ENCODE measurements at places on chromosomes 13 and 19.

DNA sequence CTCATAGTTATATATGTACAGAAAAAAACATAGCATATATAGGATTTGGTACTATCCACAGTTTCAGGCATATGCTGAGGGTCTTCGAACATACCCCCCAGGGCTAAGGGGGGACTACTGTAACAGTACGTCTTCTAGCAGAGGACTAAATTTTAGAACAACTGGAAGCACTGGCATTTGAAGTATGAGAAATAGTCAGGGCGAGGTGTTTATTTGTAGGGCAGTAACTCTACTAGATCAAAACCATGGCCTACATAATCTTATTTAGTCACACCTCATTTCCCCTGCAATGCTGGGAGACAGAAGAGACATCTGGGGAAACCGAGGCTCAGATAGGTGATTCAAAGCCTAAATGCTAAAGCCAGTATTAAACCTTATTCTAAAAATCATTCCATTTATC is 245.6 kb downstream of the DCT start:
- DNase-seq = no peak

DNA sequence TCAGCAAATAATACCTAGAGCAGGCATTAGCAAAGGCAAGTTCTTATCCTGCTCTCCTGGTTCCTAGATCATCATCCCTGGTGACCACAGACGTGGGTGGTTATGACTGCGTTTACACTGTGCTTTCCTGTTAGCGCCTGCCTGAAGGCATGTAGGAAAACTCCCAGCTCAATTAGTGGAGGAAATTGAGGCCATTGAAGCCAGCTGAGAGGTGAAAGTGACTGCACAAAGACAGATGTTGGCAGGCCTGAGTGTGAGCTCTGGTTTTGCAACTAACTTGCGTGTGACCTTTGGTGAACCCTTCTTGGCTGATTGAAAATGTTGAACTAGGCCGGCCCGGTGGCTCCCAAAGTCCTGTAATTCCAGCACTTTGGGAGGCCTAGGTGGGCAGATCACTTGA is 17.5 kb upstream of the NWD1 start:
- DNase-seq = no peak

- no peak for DNase-seq
Measured at GRCh38 chr13:25679159-25679558, 307.4 kb downstream of the ATP8A2 start.

GRCh38 chr19:46875657-46876056 is 14.9 kb downstream of the ARHGAP35 start:
- no peak for DNase-seq

GRCh38 chr13:27011661-27012060 is 159.9 kb downstream of the USP12 start:
- no peak for DNase-seq

DNA sequence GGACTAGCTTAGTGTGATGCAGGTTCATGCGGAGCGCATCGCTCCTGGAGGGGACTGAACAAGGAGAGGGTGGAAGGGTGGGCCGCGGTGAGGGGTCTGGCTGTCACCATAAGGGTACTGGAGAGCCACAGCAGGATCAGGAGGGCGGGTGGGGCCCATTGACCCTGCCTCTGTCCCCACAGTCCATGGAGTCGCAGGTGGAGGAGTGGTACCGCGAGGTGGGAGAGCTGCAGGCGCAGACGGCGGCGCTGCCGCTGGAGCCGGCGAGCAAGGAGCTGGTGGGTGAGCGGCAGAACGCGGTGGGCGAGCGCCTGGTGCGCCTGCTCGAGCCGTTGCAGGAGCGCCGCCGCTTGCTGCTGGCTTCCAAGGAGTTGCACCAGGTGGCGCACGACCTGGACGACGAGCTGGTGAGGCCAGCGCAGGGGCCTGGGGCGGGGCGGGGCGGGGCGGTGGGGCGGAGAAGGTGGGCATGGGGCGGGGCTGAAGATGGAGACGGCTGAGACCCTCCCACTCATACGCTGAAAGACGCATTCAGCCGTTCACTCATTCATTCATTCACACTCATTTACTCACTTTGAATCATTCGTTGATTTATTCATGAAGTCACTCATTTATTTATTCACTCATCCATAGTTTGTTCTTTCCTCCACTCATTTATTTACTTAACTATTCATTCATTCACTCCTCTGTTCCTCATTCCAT is 27.5 kb upstream of the SHKBP1 start:
- DNase-seq = peak; percentile 96

DNA sequence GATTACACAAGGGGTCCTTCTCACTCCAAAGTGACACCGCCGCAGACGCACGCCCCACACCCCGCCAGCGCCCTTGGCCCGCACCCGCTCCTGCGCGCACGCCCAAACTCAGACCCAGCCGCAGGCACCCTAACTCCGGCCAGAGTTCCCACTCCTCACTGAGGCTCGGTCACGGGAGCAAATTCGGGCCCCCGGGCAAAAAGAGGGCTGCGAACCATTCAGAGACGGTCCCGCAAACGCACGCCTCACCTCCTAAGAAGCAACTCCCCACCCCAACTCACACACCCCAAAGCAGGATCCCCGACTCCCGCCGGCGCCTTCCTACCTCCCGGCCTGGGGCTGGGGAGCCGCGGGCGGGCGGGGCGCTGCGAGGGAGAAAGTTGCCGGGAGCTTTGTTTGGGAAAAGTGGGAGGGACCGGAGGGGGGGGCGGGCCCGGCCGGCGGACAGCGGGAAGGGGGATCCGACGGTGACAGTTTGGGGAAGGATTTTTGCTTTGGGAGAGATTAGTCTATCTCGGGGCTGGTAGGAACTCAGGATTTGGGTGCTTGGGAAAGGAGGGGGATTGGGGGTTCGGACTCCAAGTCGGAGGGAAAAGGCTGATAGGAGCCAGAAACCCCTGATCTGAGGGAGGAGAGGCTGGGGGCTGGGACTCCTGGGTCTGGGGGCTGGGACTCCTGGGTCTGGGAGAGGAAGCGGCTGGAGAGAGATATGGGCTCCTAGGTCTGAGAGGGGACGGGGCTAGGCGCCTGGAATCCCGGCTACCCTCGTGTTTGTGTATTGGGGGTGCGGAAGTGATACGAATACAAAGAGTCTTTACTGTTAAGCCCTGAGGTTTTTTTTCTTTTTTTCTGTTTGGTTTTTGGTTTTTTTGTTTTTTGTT is at the start of gene TEAD2:
Gene TEAD2, minus strand, starts transcription at position 369 of the 881 bp plus-strand sequence. CDS start 2,341 bp downstream, outside the sequence.
- DNase-seq = peak; percentile 40

- DNase-seq = peak; percentile 13
Measured at GRCh38 chr13:42398533-42398932, 126.6 kb downstream of the AKAP11 start.

GRCh38 chr19:55488986-55489710 is 912 bp downstream of the SSC5D start:
- DNase-seq = no peak

DNA sequence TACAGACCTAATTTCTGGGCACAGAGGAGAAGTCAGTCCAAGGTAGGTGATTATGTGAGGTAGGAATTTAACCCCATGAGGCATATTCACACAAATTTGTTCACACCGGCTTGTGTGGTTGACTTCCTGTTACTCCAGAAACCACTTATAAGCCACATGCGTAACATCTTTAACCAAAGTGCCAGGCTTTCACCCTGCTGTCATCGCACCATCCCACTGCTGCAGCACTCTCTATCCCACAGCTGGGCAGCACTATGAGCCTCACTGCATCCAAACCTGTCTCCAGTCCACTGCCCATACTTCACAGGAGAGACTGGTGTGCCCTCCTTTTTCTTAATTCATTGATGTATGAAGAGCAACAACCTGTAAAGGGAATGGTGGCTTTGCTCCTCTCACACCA is 128.2 kb upstream of the ARGLU1 start:
- DNase-seq = no peak

DNA sequence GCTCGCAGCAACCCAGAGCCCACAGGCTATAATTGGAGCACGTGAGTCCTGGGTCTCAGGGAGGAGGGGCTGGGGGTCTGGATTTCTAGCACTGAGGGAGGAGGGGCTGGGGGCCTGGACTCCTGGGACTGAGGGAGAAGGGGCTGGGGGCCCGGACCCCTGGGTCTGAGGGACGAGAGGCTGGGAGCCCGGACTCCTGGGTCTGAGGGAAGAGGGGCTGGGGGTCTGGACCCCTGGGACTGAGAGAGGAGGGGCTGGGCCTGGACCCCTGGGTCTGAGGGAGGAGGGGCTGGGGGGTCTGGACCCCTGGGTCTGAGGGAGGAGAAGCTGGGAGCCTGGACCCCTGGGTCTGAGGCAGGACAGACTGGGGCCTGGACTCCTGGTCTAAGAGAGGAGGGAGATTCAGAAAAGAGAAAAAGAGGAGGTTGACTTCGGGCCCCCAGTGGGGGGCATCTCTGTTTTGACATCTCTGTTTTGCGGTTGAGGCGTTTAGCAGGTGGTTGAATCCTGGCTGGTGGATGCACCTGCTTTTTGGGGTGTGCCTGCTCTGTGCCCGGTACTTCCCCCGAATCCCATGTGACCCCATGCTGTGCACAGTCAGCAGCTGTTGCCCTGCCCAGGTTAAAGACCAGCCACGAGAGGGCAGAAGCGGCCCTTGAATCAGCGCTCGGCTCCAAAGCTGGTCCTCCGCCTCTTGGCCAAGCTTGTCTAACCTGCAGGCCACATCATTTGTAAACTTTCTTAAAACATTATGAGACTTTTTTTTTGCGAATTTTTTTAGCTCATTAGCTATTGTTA is 10.5 kb downstream of the PVR start:
- DNase-seq = peak; percentile 20

DNA sequence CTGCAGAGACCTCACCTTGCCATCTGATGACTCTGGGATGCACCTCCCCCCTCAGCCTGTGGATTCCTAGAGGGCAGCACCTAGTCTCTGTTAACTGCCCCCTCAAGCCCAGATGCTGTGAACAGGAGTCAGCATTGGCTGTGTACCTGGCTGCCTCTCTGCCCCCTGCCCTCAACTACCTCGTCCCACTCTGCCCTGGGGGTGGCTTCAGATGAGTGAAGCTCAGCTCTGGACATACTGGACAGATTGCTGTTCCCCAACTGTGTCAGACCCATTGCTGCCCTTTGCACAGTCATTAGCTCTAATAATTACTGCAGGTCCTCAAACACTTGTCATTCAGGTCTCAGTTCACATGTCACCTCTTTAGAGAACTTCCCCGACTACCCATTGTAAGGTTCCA is 182.1 kb upstream of the TSHZ3 start:
- DNase-seq = no peak

DNA sequence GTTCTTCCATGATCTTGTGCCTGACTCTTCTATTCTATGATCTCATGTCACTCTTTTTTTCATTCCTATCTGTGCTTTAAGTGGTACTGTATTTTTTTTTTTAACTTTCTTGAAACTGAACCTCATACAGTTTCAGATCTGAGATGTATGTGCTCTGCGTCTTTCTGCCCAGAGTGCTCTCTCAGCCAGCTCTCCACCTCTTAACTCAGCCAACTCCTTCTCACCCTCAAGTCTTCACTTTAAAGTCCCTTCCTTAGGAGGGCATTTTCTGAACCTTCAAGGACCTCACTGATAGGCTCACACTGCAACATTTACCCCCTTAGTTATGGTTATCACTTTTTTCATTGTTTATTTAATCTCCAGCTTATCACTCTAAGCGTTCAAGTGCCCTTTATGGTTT is 158.7 kb downstream of the IRS2 start:
- DNase-seq = no peak

DNA sequence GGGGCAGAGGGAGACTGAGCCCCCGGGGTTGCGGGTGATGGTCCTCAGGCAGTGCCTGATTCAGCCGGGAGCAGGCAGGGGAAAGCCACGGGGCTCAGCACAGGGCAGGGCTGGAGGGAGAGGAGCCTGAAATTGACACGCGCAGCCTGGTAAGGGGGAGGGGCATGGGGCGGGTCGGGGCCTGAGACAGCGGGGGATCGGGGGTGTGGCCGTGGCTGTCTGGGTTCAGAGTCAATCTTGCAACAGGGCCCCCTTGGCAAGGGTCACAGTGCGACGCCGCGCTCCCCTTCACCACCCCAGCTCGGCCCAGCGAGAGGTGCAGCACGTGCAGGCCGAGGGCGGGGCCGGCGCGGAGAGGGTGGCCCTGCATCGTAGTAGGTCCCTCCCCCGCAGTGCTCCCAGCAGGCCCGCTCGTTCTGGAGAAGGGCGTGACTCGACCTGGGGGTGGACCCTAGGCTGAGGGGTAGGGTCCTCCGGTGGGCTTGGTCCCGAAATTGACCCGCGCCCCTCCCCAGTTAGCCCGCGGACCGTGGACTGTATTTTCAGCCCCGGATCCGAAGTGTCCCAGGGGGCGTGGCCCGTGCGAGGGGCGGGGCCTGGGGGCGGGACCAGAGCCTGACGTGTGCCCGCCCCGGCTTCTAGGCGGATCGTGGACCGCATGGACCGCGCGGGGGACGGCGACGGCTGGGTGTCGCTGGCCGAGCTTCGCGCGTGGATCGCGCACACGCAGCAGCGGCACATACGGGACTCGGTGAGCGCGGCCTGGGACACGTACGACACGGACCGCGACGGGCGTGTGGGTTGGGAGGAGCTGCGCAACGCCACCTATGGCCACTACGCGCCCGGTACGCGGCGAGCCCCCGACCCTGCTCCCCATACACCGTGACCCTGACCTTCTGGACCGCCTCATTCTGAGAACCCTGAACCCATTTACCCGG is 6.0 kb downstream of the RCN3 start:
- DNase-seq = peak; percentile 87

DNA sequence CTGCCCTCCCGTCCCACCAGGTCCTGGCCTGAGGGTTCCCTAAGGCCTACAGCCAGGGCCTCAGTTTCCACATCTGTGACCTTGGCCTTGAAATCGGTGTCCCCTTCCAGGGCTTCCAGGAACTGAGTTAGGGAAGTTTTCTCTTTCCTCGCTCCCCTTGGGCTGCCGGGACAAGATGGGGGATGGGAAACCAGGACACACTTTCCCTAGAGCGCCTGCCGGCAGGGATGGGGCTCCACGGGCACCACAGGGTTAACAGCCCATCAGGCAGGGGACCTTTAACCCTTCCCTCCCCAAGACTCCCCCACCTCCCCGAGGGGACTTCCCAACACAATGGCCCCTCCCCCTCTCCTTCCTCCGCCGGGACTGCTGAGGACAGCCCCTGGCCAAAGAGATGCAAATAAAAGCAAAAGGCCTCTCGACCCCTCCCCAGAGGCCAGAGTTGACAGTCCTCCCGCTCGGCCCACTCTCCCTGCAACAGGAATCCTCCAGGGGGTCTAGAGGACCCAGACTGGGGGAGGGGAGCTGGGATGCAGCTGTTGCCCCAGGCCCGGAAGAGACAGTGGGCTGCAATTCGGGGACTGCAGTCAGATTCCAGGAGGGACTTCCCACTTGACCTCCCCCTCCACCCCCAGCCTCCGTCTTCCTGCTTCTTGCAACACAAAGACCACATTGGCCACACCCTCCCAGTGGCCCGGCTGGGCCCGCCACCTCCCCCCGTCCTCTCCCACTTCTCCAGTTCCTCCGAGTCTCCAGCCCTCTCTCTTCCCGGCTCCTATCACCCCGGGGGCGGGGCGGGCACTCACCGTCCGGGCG is 3.4 kb downstream of the BBC3 start:
- DNase-seq = peak; percentile 74

GRCh38 chr13:41985788-41986508 is 25.0 kb upstream of the VWA8 start:
- peak; percentile 7 for DNase-seq

- no peak for DNase-seq
Measured at GRCh38 chr19:16207063-16207462, 9.4 kb downstream of the AP1M1 start.

GRCh38 chr19:5091684-5092480 is 123.0 kb downstream of the KDM4B start:
- DNase-seq = peak; percentile 55
